ENCODE measurements at places on chromosomes 16 and 17.

DNA sequence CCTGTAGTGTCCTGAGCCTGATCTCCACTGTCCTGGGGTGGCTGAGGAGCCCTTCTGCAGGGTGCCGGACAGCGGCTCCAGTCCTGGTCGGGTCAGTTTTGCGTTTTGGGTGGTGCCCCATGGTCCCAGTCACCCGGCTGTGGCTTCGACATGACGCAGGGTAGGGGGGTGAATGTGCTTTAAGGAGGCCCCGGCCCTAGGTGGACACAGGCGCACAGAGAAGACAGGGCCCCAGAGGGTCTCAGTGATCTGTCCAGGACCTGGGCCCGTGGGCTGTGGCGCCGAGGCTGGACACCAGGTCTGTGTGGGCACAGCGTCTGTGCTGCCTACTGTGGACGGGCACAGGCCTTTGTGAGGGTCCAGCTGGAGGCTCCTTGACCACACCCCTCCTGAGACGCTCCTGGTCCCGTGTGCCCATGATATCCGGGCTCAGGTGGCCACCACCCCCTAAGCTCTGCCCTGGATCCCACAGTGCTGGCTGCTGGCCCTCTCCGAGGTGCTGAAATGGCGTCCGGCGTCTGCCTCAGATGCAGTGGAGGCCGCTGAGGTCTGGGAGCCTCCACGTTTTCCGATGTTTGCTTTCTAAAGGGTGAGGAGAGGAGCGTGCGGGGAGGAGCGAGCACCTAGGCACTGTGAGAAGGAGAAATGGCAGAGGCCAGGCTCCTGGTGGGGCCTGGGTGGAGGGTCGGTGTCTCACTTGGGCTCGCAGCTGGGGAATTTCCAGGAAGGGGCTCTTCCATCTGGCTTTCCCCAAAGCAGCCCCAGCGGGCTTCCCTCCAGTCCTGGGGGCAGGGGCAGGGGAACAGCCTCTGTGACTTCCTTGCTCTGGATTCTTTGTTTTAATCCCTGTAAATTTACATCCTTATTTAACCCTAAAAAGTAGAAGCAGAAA, 56.1 kb upstream of the ACSF3 start:
- peak; percentile 97 for DNase-seq
- no peaks in the 10 kb centered on the region for H3K4me1 ChIP-seq
- H3K4me3 ChIP-seq: no peak overlapping the region
- H3K27me3 ChIP-seq: peaks cover 6% of the 10 kb centered on the region
- no peak overlapping the region for H3K27ac ChIP-seq

GRCh38 chr17:60421273-60422161, 772 bp upstream of the CHCT1 start:
- peak overlapping the region; percentile 80 for H3K4me3 ChIP-seq
- peak; percentile 97 for DNase-seq
- peak overlapping the region; percentile 60 for H3K27ac ChIP-seq
- no peaks in the 10 kb centered on the region for H3K36me3 ChIP-seq

- no peak overlapping the region for H3K4me3 ChIP-seq
- H3K4me1 ChIP-seq: no peaks in the 10 kb centered on the region
- peaks cover 45% of the 10 kb centered on the region for H3K27me3 ChIP-seq
- no peak overlapping the region for H3K27ac ChIP-seq
Measured at GRCh38 chr17:79608624-79608959, 2.3 kb downstream of the RBFOX3 start.

- DNase-seq: peak; percentile 95
- H3K4me1 ChIP-seq: peaks cover 35% of the 10 kb centered on the region
- H3K27me3 ChIP-seq: no peaks in the 10 kb centered on the region
- peak overlapping the region; percentile 42 for H3K4me3 ChIP-seq
- H3K27ac ChIP-seq: peak overlapping the region; percentile 53
Measured at GRCh38 chr17:19386051-19386929, 700 bp downstream of the MFAP4 start.

DNA sequence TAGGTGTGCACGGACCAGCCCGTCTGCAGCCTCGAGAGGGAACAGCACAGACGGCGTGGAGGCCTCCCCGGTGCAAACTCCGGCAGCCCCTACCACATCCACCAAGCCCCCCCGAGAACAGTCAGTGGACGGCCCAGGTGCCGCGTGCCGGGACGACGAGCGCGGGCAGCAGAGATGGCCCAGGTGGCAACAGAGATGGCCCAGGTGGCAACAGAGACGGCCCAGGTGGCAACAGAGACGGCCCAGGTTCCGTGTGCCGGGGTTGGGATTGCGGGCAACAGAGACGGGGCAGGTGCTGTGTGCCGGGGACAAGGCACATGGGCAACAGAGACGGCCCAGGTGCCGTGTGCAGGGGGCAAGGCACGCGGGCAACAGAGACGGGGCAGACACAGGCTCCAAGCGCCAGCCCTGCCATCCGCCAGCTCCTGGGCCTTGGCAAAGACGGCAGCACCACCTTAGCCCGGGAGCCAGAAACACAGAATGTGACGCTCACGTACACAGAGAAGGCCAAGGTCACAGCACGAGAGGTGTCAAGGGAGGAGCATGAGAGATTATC, 31.1 kb downstream of the RPH3AL start:
- DNase-seq: peak; percentile 56
- no peaks in the 10 kb centered on the region for H3K36me3 ChIP-seq
- H3K27ac ChIP-seq: no peak overlapping the region
- no peaks in the 10 kb centered on the region for H3K4me1 ChIP-seq
- no peak overlapping the region for H3K4me3 ChIP-seq
- no peaks in the 10 kb centered on the region for H3K27me3 ChIP-seq

GRCh38 chr17:47733047-47733673, at the start of gene TBX21:
Gene TBX21 (plus strand): TSS chr17:47733236. CDS start chr17:47733455, 219 bp downstream.
- H3K27ac ChIP-seq: no peak within 1 kb of the TSS
- no peaks in the 10 kb centered on the region for H3K4me1 ChIP-seq
- peak; percentile 87 for DNase-seq
- H3K27me3 ChIP-seq: peaks cover 83% of the 10 kb centered on the region

DNA sequence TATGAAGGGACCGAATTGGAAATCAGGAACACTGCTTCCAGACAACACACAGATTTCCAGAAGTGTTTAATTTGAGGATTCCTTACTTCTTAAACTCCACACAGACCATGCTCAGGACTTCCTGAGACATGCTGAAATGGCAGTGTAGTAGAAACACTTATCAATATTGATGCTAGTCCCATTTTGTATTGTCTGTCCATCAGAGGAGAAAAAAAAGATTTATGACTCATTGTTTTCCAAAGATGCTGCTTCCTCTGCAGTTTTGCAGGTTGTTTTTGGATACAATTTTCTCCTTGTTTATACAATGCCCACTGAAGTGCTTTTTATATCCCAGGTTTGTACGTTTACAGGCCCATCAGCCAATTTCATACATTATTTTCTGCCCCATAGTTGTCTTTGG, 68.3 kb upstream of the TANC2 start:
- no peak overlapping the region for H3K27ac ChIP-seq
- H3K4me3 ChIP-seq: no peak overlapping the region
- peak; percentile 38 for DNase-seq
- H3K27me3 ChIP-seq: no peaks in the 10 kb centered on the region
- H3K36me3 ChIP-seq: no peaks in the 10 kb centered on the region
- peaks cover 9% of the 10 kb centered on the region for H3K4me1 ChIP-seq

- DNase-seq: no peak
- no peaks in the 10 kb centered on the region for H3K27me3 ChIP-seq
- no peak overlapping the region for H3K4me3 ChIP-seq
- no peaks in the 10 kb centered on the region for H3K36me3 ChIP-seq
- no peak overlapping the region for H3K27ac ChIP-seq
Measured at GRCh38 chr17:67493812-67494211, 116.7 kb downstream of the PITPNC1 start.

DNA sequence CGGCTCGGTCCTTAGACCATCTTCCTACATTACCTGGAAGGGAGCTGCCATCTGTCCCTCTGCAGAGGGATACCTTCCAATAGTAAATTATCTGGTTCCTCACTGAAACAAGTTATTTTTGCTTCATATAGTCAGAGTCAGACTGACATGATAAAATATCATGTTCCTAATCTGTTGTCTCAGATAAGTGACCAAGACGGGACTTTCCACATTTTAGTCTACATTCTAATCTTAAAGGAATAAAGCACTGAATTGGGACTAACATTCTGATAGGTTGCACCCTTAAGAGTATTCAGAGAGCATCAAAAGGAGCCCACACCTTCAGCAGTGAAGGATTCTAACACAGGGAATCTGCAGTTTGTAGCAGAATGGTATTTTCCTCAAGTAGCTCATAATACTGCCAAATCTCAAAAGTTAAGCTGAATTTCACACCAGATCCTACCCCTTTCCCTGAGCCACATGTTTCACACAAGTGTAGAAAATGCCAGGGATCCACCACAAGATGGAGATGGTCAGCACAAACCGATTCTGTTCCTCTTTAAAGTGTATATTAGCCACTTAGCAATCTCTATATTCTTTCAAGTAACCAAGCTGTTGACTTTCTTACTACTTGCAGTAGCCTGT, 13.4 kb downstream of the GINS2 start:
- H3K4me3 ChIP-seq: no peak overlapping the region
- H3K4me1 ChIP-seq: peaks cover 15% of the 10 kb centered on the region
- no peaks in the 10 kb centered on the region for H3K27me3 ChIP-seq
- peaks cover 61% of the 10 kb centered on the region for H3K36me3 ChIP-seq

DNA sequence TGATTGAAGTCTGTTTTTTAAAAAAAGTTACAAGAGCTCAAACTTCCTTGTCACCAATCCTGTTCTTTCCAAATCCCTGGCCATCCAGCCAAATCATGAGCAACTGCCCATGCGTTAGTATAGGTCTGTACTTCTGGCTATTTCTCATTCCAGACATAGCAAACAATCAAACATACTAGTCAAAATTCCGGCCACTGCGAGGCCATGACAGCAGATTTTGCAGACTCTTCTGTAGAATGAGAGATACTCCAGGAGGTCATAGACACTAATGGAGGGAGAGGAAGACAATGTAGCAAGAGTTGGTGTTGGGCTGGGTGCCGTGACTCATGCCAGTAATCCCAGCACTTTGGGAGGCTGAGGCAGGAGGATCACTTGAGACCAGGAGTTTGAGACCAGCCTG, 50.9 kb downstream of the BCL7C start:
- peaks cover 4% of the 10 kb centered on the region for H3K4me1 ChIP-seq
- H3K27ac ChIP-seq: no peak overlapping the region
- no peak for DNase-seq
- H3K36me3 ChIP-seq: no peaks in the 10 kb centered on the region
- H3K4me3 ChIP-seq: no peak overlapping the region
- no peaks in the 10 kb centered on the region for H3K27me3 ChIP-seq

DNA sequence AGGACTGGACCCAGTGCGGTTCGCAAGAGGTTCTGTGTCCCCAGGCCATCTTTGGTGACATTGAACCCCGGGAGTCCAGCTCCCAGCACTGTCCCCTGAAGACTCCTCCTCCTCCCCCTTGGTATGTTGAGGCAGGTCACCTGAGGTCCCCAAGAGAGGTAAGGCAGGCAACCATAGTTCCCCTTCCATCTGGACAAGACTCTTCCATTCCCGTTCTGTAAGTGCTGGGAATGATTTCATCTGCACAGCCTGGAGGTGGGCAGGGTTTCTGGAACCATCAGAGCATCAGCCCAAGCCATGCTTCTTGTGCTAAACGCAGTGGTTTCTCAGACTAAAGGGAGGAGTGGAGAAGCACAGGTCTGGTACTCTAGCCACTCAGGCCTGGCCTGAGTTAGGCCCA, 24.9 kb downstream of the COPZ2 start:
- DNase-seq: no peak
- peaks cover 8% of the 10 kb centered on the region for H3K4me1 ChIP-seq
- no peak overlapping the region for H3K27ac ChIP-seq
- H3K36me3 ChIP-seq: no peaks in the 10 kb centered on the region
- peaks cover 2% of the 10 kb centered on the region for H3K27me3 ChIP-seq

Data from osteoblast (primary cell).